ENCODE measurements at places on chromosomes 12 and 14.
A peak's percentile ranks its signal among the peaks of the same experiment; 100 is the strongest.

DNA sequence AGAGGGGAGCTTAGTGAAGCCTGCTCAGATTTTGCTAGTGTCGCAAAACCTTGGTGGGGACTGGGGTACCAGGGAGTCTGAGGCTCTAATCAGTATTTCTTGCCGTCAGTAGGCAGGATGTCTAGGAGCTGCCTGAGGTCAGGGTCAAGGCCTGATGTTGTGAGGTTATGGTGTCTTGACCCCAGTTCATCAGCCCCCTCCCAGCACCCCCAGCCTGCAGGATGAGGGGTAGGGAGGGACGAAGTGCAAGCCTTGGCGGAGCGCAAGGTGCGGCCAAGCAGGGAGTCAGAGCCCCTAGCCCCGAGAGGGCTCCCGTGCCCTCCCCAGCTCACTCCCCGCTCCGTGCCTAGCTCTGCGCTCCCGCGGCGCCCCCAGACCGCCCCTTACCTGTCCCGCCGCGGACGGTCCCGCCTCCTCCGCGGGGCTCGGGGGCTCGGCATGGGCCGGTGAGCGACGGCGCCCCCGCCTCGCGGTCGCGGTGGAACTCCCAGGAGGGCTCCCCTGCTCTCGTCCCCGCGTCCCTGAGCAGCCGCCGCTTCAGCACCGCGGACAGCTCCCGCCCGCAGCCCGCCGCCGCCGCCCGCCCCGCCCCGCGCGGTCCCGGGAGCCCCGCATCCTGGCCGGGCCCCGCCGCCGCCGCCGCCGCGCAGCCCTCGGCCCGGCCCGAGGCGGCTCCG lies 347 bp downstream of the SYNDIG1L start:
- peak; percentile 52 for DNase-seq

DNA sequence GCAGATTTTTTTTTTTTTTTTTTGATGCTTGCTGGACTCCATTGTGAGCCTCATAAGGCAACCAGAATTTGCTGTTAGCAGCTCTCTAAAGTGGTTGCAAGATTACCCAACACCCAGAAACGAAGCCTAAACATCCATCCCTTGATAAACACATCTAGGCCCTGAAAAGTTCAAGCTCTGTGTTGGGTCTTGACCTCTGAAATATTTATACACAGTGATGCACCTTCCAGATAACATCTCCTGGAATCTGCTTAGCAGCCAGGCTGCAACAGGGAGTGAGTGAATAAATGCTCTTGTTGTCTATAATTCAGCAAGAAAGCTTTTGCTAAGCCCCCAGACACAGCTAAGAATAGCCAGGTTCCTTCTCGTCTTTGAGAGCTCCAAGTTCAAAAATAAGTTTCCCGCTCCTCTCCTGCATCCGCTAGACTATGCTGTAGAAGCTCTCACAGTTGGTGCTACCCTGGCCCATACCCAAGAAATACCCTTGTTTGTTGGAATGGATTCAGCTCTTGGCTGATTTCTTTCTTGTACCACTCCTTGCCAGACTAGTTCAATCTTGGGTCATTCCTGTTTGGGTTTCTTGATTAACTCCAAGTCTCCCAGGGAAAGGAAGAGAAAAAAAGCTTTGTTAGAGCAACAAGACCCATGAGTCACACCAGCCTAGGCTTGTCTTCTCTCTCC lies 610.6 kb upstream of the TBX3 start:
- DNase-seq: no peak

- DNase-seq: no peak
These were observed 9.0 kb upstream of the YLPM1 start for GRCh38 chr14:74754157-74754556.

DNA sequence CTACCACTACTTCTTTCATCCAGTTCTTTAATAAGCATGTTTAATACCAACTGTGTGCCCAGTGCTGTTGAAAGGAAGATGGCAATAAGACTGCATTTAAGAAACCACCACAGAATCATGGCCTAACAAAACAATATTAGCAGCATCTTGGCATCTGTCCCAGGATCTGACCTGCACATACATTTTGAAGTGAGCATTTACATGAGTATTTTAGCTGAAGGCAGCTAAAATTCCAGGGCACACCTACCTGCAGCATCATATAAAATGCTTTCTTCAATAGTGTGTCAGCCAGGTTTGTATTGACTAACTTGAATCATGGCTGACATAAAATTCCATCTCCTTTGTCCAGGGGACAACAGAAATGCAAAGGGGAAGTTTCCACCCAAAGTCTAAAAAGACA lies 65.0 kb upstream of the ARHGAP5 start:
- no peak for DNase-seq

DNA sequence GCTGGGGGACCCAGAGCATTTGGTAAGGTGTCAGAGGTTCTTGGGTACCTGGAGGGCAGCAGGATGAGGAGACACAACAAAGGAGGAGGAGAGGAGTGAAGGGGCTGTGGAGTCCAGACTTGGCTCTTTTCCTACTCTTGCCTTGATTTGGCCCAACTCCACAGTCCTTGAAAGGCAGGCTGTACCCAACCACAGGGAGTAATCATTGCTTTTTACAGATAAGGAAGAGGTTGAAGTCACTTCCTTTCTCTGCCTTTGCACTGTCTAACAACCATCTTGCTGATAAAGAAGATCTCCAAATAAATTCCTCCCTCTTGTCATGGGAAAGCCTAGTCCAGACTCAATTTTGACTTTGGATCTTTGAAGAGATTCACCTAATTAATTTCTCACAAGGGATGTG lies 226.8 kb upstream of the HMGA2 start:
- DNase-seq: no peak

DNA sequence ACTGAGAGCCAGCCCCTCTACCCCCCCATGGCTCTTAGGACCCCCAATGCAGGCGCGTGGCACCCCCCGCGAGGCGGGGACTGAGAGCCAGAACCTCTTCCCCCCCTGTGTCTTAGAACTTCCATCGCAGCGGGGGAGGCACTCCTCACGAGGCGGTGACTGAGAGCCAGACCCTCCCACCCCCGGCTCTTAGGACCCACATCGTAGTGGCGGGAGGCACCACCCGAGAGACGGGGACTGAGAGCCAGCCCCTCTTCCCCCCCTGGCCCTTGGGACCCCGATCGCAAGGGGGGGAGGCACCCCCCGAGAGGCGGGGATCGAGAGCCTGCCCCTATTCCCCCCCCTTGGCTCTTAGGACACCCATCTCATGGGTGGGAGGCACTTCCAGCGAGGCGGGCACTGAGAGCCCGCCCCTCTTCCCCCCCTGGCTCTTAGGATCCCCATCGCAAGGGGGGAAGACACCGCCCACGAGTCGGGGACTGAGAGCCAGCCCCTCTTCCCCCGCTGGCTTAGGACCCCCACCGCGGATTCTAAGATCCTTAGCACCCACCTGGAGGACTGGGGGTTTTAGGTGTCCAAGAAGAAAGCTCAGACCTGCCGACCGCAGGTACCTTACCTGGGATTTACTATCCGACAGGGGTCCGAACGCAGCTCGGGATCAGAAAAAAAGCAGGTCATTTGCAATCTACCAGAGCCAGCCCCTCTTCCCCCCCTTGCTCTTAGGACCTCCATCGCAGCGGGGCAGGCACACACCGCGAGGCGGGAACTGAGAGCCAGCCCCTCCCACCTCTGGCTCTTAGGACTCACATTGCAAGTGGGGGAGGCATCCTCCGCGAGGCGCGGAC lies 44.9 kb downstream of the DDX11 start:
- peak; percentile 27 for DNase-seq

DNA sequence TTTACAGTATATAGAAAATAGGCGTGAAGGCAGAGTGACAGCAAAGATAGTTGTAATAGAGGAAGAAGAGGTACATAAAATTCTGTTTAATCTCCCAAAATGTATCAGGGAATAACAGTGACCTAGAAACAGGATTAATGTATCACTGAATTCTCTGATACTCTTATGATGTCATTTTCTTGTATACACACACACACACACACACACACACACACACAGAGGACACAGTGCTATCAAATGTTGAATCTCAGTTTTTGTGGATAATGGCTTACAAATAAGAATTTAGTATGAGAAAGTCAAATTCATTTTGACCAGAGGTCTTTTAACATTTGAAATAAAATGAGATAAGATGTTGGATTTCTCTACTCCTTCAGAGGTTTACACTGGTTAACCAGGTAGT lies 4.3 kb upstream of the LRIG3 start:
- no peak for DNase-seq

- DNase-seq: no peak
These were observed 287.8 kb downstream of the ADGRD1 start for GRCh38 chr12:131241517-131241916.

DNA sequence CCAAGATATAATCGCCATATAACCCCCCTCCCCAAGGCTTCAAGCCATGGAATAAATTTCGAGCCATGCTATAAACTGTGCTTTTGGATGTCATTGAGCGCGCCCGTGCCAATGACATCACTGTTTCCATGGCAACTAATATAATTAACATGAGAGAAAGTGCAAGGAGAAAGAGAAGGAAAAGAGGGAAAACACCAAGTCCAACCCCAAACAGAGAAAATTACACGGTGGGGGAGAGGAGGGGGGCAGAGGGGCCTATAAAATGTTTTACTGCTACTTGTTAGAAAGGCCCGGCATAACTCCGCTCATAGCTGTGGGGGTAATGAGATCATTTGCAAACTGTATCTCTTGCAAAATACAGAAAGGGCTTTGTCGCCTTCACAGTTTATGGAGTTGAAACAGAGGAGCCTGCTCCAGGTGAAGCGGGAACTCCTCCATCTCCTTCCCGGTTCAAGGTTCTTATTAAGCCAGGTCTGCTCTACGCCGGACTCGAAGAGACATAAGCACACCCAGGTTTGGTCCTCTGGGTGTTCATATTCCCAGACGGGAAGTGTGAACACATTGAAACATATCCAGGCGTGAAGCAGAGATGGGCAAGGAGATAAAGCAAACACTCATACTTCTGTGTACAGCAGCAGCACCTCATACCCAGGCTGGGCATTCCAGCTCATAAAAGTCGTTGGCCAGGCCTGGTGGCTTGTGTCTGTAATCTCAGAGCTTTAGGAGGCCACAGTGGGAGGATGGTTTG lies 99.1 kb upstream of the MAP1LC3B2 start:
- DNase-seq: no peak

GRCh38 chr12:109542876-109543275 lies 30.4 kb downstream of the MMAB start:
- no peak for DNase-seq

DNA sequence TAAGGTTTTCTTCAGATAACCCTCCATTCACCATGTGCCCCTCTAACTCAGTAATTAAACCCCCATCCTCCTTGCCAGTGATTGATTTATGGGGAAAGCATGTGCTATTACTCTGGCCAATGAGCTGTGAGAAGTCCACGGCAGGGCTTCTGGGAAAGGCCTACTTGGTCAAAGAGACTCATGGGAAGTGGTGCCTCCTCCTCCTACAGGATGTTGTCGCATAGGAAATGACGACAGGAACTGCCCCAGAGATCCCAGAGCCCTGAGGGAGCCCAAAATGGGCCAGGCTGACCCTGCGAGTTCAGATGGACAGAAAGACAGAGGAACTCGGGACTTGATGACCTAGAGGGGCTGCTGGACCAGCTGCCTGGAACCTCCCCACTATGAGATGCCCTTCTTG lies 938.1 kb upstream of the TMEM132C start:
- no peak for DNase-seq

GRCh38 chr12:68591734-68592418 lies 18.8 kb upstream of the RAP1B start:
- no peak for DNase-seq

GRCh38 chr14:51056421-51056820 lies 38.5 kb downstream of the TRIM9 start:
- no peak for DNase-seq

GRCh38 chr12:81809113-81809777 lies 50.1 kb upstream of the PPFIA2 start:
- DNase-seq: no peak

DNA sequence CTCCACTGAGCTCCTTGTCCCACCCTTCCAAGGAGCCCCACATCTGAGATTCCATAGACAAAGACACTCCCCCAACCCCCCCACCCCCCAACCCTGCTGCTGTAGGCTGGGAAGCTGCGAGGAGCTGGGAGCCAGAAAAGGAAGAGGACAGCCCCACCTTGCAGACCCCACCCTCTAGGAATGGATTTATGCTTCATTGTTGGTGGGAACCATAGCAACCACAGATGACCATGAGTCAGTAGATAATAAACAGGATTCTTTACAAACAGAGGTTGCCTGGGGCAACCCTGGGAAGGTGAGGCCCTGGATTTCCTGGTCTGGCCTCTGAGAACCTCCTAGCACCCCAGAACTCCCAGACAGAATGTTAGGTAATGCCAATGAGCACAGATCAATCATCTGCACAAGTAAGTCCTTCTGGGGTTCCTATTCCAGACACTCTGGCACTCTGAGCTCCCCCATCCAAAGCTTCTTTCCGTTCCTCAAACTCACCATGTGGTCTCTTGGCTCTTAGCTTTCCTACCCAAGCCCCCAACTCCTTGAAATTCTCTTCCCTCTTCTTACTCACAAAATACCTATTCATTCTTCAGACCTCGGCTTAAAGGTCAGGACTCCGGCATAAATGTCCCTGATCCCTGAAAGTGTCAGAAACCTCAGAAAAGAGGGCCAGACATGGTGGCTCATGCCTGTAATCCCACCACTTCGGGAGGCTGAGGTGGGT lies 15.2 kb upstream of the PLEKHG6 start:
- no peak for DNase-seq

GRCh38 chr12:93753838-93754429 lies 76.8 kb downstream of the CRADD start:
- no peak for DNase-seq

DNA sequence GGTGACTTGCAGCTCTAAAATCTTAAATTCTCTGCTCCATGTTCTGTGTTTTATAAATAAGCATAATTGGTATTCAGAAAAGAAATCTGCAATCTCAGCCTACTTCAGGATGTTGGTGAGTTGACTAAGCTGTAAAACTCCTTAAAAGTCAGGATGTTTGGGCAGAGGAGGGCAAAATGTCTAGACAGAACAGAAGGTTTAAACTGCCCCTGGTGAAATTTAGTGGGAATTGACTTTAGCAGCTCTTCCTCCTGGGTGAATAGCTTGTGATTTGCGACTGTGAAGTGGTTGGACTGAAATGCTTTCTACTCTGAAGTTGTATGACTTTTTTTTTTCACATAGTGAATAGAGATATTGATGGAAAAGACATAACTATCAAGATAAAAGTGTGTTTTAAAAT lies 85.8 kb downstream of the CAND1 start:
- DNase-seq: no peak

DNA sequence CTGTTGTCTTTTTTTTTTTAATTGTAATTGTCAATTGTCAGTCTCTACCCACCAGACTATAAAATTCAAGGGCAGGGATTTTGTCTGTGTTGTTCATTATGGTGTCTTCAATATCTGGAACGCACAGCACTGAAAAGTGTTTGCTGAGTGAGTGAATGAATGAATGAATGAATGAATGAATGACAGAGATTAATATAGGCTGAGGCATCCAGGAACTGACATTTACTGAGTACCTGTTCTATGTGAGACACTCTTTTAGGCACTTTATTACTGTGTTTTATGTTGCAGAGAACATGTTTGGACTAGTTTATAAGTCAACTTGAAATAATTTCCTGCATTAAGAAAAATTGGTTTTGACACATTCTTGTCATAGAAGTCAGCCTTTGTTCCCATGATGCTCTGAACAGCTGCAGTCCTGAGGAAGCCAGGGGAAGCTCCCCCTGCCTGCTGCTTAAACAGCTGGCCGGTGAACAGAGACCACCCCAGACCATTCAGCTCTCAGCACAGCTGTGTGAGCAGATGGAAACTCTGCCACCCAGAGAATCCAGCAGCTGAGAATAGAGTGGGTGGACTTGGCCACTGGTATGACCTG lies 160.7 kb upstream of the CCND2 start:
- DNase-seq: no peak

GRCh38 chr12:123723011-123723410 lies 10.9 kb downstream of the ATP6V0A2 start:
- no peak for DNase-seq

GRCh38 chr14:29102266-29102665 lies 335.7 kb downstream of the FOXG1 start:
- no peak for DNase-seq

All from stimulated activated CD4-positive, alpha-beta T cell treated with anti-CD3 and anti-CD28 coated beads, Interleukin-12 subunit alpha, Interleukin-12 subunit beta, amount 100 ng/mL, for 4 hours (primary cell).